ENCODE measurements at places on chromosomes 13 and 19.

- no peak for DNase-seq
These were observed 137.5 kb downstream of the SLITRK6 start for GRCh38 chr13:85661675-85662074.

GRCh38 chr13:75352641-75353327 is 129.2 kb downstream of the TBC1D4 start:
- no peak for DNase-seq

- peak; percentile 46 for DNase-seq
These were observed 766 bp downstream of the CEBPG start for GRCh38 chr19:33374236-33374714.

GRCh38 chr19:31146546-31147183 is 202.6 kb downstream of the TSHZ3 start:
- DNase-seq, result no peak

DNA sequence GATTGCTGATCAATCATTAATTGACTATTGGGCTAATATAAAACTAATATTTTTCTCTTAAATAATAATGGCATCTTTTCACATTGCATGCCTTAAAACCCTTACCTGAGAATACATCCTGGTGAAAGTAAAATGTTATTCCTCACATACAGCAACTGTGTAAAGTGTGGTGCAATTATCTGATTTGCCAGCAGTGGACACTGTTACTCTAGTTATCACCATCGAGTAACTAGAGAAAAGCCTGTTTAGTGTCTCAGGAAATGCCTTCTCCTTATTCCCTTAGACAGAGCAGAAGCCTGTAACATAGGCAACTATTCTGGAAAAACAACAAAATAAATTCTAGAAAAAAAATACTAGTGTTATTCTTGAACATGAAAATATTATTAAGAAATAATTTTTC is 459.8 kb downstream of the FGF14 start:
- peak; percentile 54 for DNase-seq

- no peak for DNase-seq
These were observed 35.4 kb downstream of the ZNF787 start for GRCh38 chr19:56085571-56086275.

DNA sequence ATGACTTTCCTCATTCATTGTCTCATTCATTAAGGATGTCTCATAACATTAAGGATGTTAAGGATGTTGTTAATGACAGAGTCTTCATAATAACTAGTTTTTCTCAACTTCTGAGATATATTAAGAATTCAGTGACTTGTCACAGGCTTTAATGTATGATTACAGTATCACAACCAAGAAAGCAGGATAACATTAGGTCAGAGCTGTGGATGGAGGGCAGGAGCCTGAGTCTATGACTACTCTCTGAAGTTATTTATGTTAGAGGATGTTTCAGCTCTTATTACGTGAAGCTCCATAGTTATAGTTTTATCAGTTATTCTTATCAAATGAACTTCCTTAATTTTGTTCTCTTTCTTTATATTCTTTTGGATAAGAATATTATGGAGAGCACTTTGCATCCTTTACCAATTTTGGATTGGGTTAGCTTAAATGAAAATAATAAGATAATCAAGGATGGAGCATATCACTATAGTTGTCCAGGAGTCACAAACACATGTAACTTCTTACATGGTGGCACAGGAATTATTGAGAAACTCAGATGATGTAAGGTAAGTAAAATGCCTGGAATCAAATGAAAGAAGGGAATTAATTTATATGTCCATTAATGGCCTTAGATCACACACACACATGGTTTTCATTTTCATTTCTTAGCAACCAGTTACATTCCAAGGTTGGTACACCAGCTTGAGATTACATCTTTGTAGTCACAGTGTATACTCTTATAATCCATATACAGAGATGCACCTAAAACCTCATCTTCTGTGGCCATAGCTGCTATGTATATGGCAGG is 57.0 kb downstream of the SLC10A2 start:
- DNase-seq, result no peak

- peak; percentile 85 for DNase-seq
These were observed 105.6 kb downstream of the POSTN start for GRCh38 chr13:37492741-37493514.

GRCh38 chr19:1076951-1077350 is 10.0 kb downstream of the ARHGAP45 start:
- no peak for DNase-seq

- peak; percentile 97 for DNase-seq
These were observed 3.9 kb upstream of the B9D2 start for GRCh38 chr19:41367848-41368301.

GRCh38 chr13:24076636-24077035 is 83.9 kb upstream of the SPATA13 start:
- DNase-seq, result no peak

DNA sequence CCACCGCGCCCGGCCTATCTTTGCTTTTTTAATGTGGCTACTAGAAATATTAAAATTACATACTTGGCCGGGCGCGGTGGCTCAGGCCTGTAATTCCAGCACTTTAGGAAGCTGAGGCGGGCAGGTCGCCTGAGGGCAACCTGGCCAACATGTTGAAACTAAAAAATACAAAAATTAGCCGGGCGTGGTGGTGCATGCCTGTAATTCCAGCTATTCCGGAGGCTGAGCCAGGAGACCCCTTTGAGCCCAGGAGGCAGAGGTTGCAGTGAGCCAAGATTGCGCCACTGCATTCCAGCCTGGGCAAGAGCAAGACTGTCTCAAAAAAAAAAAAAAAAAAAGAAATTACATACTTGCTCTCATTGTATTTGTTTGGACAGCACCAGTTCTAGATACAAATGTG is 34.8 kb upstream of the DPRX start:
- DNase-seq, result peak; percentile 15

- DNase-seq, result peak; percentile 37
These were observed 38.2 kb downstream of the PDS5B start for GRCh38 chr13:32624441-32624840.

DNA sequence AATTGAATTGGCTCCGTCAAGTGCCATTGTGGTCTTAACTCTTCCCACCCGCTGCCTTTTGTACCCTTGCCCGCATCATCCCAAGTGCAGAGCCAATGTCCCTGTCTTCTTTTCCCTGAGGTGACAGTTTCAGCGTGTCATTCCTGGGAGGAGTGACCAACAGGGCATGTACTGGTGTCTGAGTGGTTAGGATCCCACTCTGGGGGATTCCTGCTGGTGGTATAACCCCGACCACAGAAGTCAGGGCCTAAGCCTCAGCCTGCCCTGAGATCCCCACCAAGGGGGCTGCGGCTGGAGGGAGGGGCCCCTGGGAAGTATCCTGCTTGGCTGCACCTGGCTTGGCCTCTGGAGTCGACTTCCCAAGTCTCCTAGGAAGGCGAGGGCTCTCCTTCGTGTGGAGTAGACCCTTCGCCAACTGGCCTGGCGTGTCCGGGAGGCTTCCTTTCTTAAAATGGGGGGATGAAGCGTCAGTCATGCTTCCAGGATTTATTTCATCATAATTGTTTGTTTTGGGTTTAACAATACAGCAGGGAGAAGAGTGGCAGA is 40.6 kb downstream of the NFIX start:
- DNase-seq, result no peak

GRCh38 chr13:23654111-23655110 is 84.2 kb downstream of the TNFRSF19 start:
- DNase-seq, result peak; percentile 47

DNA sequence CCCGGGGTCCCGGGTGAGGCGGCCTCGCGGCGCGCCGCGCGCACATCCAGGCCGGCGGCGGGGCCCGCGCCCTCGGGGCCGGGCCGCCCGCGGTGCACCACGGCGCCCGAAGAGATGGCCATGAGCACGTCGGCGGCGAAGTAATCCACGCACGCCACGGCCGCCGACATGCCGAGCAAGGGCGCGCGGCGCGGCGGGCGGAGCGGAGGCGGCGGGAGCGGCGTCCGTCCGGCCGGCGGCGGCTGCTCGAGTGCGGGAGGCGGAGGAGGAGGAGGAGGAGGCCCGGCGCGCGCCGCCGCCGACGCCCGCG is at the start of gene KLF16:
TSS of gene KLF16 (minus strand) at position 252 of the 310 bp plus-strand sequence. CDS start at position 170, 82 bp downstream.
- no peak for DNase-seq

GRCh38 chr19:15378534-15379082 is 979 bp downstream of the AKAP8 start:
- DNase-seq, result peak; percentile 70

GRCh38 chr13:20035130-20035529 is 76.6 kb downstream of the ZMYM2 start:
- peak; percentile 11 for DNase-seq

DNA sequence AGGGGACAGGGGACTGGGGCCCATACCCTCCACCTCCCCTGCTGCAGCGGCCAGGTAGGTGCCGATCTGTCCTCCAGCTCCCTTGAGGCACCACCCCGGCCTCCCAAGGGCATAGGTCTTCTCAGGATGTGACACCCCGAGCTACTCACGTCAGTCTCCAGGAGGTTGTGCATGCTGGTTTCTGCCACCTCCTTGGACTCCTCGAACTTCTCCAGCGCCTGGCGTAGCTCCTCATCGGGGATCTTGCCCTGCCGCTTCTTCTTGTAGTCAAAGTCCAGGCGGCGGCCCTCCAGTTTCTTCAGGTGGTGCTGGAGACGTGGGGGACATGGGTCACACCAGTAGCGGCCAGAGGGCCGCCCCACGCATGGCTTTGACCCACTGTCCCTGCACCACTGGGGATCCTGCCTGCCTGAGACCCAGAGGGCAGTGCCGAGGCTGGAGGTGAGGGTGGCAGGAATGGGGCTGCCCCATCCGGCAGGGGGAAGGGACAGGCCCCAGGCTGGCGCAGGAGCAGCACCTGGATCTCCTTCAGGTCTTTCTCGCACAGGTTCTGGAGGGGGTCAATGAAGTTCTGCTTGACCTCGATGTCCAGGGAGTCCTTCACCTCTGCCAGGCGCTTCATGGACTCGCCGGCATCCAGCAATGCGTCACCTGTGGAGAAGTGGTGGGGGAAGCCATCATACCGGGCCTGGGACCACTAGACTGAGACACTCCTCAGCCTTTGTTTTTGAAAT is 20.4 kb downstream of the MPND start:
- DNase-seq, result no peak

DNA sequence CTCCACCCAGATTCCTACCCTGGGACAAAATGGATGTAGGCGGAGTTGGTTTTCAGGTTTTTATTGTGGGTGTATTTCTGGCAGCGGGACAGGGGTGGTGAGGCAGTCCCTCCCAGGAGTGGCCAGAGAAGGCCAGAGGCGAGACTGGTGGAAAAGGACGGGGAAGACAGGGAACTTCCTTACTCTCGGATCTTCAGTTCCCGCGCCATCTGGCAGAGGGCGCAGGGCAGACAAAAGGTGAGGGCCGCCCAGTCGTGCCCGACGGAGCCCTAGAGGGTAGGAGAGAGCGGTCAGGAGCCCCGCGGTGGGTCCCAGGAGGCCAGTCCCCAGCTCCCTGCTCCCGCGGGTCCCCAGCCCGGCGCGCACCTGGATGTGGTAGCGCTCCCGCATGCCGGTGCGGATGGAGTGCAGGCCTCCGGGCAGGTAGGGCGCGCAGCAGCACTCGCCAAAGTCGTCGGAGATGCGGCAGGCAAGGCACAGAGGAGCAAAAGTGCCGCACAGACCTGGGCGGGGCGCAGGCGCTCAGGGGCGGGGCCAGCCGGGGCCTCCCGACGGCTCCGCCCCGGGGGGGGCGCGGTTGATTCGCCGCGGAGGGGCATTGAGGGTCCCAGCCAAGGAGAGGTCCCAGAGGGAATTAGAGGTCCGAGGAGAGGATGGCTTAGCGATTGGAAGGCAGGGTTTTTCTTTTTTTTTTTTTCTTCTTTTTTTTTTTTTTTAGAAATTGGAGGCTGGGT is 3.0 kb downstream of the CNFN start:
- peak; percentile 45 for DNase-seq

GRCh38 chr13:51218626-51219025 is 3.6 kb upstream of the FAM124A start:
- peak; percentile 17 for DNase-seq

GRCh38 chr13:56400774-56401173 is 739.9 kb upstream of the PRR20A start:
- no peak for DNase-seq

DNA sequence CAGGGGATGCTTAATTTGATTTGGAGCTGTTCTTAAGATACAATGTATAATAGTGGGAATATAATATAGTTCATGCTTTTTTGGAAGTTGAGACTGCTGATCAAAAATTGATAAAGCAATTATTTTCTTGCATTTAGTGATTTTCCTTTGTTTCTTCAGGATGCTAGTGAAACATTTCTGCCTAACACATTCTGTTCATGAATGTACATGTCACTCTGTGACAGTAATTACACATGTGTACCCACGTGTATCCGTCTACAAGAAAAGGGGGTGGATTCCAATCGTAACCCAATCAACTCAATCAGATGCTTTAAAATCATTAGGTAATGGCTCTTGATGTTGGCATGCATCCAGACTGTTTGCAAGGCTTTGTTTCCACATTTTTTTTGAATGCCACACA is 5.0 kb upstream of the FRY start:
- no peak for DNase-seq

- peak; percentile 69 for DNase-seq
These were observed at the start of the genes MAN2B1 and WDR83 for GRCh38 chr19:12666265-12667048. TSS of gene MAN2B1 (minus strand) at chr19:12666742. CDS start at chr19:12666701, 41 bp downstream. TSS of gene WDR83 (plus strand) at chr19:12666807. CDS start at chr19:12669791, 2,984 bp downstream.

DNA sequence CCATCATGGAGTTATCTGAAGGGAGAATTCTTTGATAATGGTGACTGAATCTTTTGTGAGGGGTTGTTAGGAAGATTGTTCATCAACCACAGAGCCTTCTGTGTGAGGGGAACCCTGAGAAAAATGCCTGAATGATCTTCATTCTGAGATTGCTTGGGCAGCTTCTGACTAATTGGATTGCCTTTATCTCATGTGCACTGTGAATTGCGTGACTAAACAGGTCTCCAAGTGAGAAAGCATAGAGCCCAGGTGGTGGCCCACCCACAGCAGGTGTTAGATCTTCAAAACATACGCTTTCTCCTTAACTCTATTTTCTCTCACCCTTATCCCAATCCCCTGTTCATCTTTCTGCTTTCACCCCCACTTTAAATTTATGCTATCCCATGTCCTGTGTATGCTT is 58.3 kb downstream of the DOCK9 start:
- DNase-seq, result no peak

- peak; percentile 72 for DNase-seq
These were observed 70.5 kb upstream of the ZNF420 start for GRCh38 chr19:37007587-37008220.

DNA sequence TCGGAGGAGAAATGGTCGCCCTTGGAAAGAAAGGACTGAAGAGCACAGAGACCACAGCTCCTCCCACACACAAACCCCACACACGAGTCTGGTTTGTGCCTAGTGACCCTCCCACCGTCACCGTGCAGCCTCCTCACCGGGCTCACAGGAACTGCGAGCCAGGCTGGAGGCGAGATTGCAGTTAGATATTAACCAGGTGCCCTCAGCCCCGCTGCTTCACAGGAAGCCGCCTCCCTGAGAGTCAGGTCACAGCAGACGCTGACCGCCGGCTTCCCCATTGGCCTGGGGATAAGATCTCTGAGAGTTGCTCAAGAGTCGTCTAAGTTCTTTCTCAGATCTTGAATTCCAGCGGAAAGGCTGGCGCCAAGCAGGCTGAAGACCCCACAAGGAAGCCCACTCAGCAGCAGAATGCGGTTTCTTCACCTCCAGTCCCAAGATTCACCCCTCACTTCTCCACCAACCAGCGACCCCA is 870 bp downstream of the ZNF44 start:
- peak; percentile 78 for DNase-seq

GRCh38 chr13:32432856-32433255 is 4.9 kb upstream of the N4BP2L1 start:
- DNase-seq, result no peak
